ENCODE measurements at places on chromosomes 1 and 21. TPM values are rescaled to one million over a fixed set of nuclear protein-coding genes. Genes with fewer than 3 reads are reported as not detected.

Gene PLEKHN1
- total RNA-seq: not detected

Gene ZFP69
- 12.0 TPM for total RNA-seq

Gene TNNI3K
- total RNA-seq: 7.2 TPM

Gene NECTIN4
- total RNA-seq: not detected

Gene KRTAP12-4
- not detected for total RNA-seq
